Naive B cell (primary cell): ENCODE measurements at places on chromosomes 12 and 14.
A peak's percentile ranks its signal among the peaks of the same experiment; 100 is the strongest.

DNA sequence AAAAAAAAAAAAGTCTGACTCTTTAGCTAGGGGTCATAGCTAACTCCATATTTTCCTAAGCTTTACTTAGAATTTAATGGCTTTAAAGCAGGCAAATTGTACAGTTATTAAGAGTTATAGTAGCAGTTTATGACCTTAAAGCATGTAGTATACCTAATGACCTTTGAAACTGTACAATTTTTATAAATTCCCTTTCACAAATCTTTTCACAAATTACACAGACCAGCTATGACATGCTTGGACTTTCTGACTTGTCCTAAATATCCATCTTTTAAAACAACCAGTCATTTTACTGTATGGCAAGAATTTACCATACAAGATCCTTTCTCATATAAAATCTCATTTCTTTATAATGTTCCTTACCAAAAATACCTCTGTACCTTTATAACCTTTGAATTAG lies 74.8 kb downstream of the C14orf132 start:
- no peak for DNase-seq

GRCh38 chr12:42442888-42443287 lies 116.9 kb downstream of the PPHLN1 start:
- no peak for DNase-seq

- no peak for DNase-seq
These were observed 1.9 kb upstream of the KRT18 start for GRCh38 chr12:52946797-52947547.

DNA sequence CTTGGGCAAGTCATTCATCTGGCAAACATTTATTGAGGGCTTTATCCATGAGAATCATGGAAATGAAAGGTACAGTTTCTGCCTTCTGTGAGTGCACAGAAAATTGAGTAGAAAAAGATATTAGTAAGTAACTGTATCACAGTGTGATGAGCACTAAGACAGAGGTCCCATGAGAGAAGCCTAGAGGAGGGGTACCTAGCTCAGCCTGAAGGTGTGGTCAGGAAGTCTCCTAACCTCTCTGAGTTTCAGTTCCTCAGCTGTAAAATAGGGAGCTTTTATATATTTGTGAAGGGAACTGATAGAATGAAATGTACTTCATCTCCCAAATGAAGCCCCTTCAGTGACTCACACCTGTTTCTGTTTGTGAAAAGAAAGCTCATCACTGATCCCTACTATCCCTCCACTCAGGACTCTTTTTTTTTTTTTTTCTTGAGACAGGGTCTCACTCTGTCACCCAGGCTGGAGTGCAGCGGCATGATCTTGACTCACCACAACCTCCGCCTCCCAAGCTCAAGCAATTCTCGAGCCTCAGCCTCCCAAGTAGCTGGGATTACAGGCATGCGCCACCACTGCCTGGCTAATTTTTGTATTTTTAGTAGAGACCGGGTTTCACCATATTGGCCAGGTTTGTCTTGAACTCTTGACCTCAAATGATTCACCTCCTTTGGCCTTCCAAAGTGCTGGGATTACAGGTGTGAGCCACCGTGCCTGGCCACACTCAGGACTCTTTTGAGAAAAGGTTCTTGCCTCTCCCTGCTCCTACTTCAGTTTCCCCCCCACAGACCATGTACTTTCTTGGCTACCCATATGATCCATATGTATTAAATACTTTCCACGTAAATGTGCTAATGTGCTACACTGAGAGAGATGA lies 93.7 kb upstream of the FUT8 start:
- peak; percentile 71 for DNase-seq
